ENCODE measurements at places on chromosomes 1 and 21. TPM values are rescaled to one million over a fixed set of nuclear protein-coding genes. Genes with fewer than 3 reads are reported as not detected.
A peak's percentile ranks its signal among the peaks of the same experiment; 100 is the strongest.

Gene PTGER3
- 0.52 TPM for total RNA-seq

DNA sequence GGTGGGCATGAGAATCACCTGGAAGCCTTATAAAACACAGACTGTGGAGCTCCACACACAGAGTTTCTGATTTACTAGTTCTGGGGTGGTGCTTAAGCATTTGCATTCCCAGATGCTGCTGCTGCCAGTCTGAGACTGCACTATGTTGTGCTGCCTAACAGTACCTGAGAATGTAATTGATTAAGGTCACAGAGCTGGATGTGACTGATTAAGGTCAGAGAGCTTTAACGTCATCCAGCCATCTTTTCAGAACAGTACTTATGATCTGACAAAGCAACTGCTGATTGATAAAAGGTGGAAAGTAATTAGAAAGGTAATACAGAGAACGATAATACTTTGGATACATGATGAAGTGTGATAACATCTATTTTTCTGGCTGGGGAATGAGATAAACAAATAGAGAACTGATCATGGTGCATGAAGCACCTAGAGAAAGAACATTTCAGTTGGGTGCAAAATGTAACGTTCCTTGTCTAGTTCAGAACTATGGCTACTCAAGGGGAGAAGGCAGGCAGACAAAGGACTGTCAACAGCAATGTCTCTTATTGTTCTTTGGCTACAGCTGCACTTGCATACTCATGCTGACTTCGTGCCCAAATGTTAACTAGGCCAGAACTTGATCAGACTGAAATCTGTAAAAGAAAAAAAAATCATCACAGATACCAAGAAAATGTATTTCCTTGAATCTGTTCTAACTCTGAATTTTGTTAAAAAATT lies 3.7 kb upstream of the UCK2 start:
- H3K27me3 ChIP-seq, result no peaks in the 10 kb centered on the region
- DNase-seq, result no peak
- no peak overlapping the region for H3K27ac ChIP-seq
- H3K4me1 ChIP-seq, result no peaks in the 10 kb centered on the region
- H3K4me3 ChIP-seq, result no peak overlapping the region
- H3K36me3 ChIP-seq, result no peaks in the 10 kb centered on the region

Gene CD1E
- 0.39 TPM for total RNA-seq

DNA sequence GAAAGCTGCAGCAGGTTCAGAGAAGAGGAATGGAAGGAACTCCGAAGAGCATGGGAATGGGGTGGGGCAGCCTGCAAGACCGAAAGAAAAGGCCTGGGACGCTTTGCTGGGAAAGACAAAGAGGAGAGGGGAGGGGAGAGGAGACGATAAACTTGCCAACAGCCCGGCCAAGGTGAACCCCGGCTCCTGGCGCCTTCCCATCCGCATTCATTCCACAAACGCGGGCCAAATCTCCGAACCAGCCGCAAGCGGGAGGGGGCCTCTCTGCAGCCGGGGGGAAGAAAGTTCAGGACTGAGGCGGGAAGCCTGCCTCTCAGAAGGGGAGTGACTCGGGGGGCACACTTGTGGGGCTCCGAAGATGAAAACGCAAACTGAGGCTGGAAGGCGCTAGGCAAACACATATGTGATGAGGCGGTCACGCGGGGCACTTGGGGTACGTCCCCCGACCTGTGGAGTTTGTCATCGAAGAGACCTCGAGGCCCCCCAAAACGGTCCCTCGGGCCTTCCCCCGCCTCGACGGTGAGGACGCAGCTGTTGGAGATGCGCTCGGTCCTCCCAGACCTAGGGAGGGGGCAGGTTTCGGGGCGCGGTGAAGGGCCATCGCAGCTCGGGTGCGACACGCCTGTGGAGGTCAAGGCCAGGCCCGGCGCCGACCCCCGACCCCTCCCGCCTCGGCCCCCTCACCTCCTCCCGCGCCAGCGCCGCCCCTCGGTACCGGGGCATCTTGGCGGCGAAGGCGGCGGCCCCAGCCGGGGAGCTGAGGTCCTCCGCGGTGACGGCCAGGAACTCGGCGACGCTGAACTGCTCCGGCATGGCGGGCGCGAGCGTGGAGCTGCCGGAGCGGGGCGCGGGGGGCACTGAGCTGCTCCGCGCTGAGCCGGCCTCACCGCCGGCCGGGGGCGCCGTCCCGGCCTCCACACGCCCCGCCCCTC lies at the start of gene ASAP3:
Gene ASAP3, minus strand, starts transcription at position 859 of the 932 bp plus-strand sequence. Its CDS starts 46 bp downstream, at position 813.
- H3K4me1 ChIP-seq, result peaks cover 50% of the 10 kb centered on the region
- peak within 1 kb of the TSS; percentile 98 for H3K4me3 ChIP-seq
- no peaks in the 10 kb centered on the region for H3K27me3 ChIP-seq
- peak within 1 kb of the TSS; percentile 97 for H3K27ac ChIP-seq
- DNase-seq, result no peak

DNA sequence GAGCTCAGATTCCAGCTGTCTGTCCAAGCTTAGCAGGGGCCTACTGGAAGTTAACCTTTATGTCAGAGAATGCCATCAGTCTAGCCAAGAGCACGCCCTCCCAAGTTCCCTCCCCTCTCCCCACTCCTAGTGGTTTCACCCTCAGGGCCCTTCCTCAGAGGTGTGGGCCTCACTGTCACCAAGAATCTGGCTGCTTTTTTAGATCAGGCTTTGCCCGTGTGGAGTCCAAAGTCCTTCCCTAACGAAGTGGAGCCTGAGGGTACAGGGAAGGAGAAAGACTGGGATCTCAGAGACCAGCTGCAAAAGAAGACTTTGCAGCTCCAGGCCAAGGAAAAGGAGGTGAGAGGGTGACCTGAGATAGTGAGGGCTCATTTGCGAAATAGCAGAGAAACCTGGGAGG lies 4.1 kb downstream of the C1orf74 start:
- DNase-seq, result no peak
- no peaks in the 10 kb centered on the region for H3K27me3 ChIP-seq
- peaks cover 17% of the 10 kb centered on the region for H3K4me1 ChIP-seq
- H3K4me3 ChIP-seq, result no peak overlapping the region

Gene ZNF683
- not detected for total RNA-seq

- H3K36me3 ChIP-seq, result no peaks in the 10 kb centered on the region
- H3K27me3 ChIP-seq, result no peaks in the 10 kb centered on the region
- no peak overlapping the region for H3K27ac ChIP-seq
- DNase-seq, result no peak
- H3K4me3 ChIP-seq, result no peak overlapping the region
Measured at GRCh38 chr1:100584761-100585745, 47.1 kb downstream of the GPR88 start.

Gene EDN2
- total RNA-seq, result 0.78 TPM

Gene LMX1A
- not detected for total RNA-seq

DNA sequence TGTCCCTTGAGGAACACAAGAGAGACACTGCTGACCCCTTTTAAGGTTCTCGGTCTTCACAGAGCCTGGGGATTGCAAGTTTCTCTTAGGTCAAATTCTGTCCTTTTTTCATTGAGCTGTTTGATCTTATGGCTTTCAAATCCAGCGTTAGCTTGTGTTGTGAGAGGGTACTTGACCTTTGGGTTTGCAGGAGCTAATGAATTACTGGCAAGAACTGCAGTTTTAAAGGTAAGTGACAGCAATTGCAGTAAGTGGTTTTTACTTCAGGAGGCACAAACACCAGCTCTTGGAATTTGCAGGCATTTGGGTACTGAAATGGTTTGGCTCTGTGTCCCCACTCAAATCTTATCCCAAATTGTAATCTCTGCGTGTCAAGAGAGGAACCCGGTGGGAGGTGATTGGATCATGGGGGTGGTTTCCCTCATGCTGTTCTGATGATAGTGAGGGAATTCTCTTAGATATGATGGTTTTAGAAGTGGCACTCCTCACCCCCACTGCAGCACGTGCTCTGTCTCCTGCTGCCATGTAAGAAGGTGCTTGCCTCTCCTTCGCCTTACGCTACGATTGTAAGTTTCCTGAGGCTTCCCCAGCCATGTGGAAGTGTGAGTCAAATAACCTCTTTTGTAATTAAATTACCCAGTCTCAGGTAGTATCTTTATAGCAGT lies 134.5 kb upstream of the LYPLAL1 start:
- DNase-seq, result no peak
- H3K27me3 ChIP-seq, result no peaks in the 10 kb centered on the region
- H3K4me3 ChIP-seq, result no peak overlapping the region
- no peak overlapping the region for H3K27ac ChIP-seq
- H3K36me3 ChIP-seq, result no peaks in the 10 kb centered on the region

DNA sequence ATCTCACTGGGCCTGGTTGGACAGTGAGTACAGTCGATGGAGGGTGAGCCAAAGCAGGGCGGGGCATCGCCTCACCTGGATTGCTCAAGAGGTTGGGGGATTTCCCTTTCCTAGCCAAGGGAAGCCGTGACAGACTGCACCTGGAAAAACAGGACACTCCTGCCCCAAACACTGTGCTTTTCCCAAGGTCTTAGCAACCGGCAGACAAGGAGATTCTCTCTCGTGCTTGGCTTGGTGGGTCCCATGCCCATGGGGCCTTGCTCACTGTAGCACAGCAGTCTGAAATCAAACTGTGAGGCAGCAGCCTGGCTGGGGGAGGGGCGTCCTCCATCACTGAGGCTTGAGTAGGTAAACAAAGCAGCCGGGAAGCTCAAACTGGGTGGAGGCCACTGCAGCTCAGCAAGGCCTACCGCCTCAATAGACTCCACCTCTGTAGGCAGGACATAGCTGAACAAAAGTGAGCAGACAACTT lies 11.3 kb downstream of the C1orf105 start:
- no peak for DNase-seq
- no peak overlapping the region for H3K4me3 ChIP-seq
- no peaks in the 10 kb centered on the region for H3K4me1 ChIP-seq
- no peaks in the 10 kb centered on the region for H3K27me3 ChIP-seq
- no peak overlapping the region for H3K27ac ChIP-seq

Gene XCL2
- not detected for total RNA-seq

DNA sequence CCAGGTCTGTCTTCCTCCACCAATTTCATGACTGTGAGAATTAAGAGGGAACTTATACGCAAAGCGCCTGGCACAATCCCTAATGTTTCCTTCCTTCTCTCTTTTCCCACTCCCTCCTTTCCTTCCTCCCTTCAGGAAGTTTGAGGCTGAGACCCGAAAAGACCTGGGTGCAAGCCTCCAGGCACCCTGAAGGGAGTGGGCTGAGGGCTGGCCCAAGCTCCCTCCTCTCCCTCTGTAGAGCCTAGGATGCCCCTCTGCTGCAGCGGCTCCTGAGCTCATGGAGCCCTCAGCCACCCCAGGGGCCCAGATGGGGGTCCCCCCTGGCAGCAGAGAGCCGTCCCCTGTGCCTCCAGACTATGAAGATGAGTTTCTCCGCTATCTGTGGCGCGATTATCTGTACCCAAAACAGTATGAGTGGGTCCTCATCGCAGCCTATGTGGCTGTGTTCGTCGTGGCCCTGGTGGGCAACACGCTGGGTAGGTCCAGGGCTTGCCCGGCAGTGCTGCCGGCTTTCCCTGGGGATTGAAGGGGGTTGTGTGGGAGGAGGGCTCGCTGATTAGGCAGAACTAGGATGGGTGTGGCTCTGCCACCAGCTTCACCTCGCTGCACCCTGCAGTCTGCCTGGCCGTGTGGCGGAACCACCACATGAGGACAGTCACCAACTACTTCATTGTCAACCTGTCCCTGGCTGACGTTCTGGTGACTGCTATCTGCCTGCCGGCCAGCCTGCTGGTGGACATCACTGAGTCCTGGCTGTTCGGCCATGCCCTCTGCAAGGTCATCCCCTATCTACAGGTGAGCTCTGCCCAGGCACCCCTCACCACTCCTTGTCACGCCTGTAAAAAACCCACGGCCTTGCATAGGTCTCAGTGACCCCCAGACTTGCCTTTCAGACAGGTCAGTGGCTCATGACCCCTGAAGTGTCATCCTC lies 1.7 kb downstream of the HCRTR1 start:
- no peak for DNase-seq
- H3K36me3 ChIP-seq, result no peaks in the 10 kb centered on the region
- H3K27me3 ChIP-seq, result no peaks in the 10 kb centered on the region

DNA sequence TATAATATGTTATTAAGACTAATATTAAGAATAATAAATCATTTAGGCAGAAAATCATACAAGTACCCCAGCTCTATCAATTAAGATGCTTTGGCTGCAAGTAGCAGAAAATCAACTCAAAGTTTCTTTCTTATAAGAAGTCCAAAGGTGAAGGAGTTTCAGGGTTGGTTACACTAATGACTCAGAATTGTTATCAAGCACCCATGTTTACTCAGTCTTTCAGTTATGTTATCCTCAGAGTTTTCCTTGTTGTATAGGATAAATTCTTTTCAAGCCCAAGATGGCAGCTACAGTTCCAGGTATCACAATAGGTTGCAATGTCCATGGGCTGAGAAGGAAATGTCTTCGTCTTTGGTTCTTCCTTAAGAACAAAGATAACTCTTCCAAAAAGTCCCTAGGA lies 163.6 kb downstream of the TNFSF18 start:
- H3K27me3 ChIP-seq, result no peaks in the 10 kb centered on the region
- DNase-seq, result no peak
- no peak overlapping the region for H3K27ac ChIP-seq
- H3K36me3 ChIP-seq, result no peaks in the 10 kb centered on the region
- H3K4me3 ChIP-seq, result no peak overlapping the region

- peak overlapping the region; percentile 44 for H3K27ac ChIP-seq
- no peak for DNase-seq
Measured at GRCh38 chr1:56572334-56573050, 6.9 kb downstream of the PLPP3 start.

DNA sequence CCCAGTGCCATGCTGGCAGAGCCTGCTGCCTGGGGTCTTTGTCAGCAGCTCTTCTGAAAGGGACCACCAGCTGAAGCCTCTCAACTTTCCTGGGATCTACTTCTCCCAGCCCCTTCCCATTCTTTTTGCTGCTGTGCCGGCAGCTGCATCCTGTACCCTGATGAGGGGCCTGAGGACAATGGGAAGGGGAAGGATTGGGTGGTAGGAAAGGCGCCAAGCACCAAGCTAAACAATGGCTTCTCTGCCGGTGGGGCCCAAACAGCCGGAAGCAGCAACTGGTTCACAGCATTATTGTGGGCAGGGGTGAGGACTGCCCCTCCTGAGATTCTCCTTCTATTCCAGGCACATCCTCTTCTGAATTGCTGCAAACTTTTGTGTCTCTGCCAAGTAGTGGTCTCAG lies 5.0 kb upstream of the EFCAB14 start:
- DNase-seq, result no peak
- H3K4me1 ChIP-seq, result no peaks in the 10 kb centered on the region

GRCh38 chr1:156368157-156368658 lies 803 bp upstream of the RHBG start:
- H3K27me3 ChIP-seq, result no peaks in the 10 kb centered on the region
- DNase-seq, result no peak
- no peaks in the 10 kb centered on the region for H3K36me3 ChIP-seq
- no peak overlapping the region for H3K27ac ChIP-seq
- H3K4me3 ChIP-seq, result no peak overlapping the region

Gene OLFML3
- total RNA-seq, result 28.6 TPM

- no peaks in the 10 kb centered on the region for H3K36me3 ChIP-seq
- H3K27ac ChIP-seq, result no peak overlapping the region
- H3K27me3 ChIP-seq, result no peaks in the 10 kb centered on the region
- H3K4me3 ChIP-seq, result no peak overlapping the region
Measured at GRCh38 chr21:25456672-25457071, 150.6 kb downstream of the MRPL39 start.

GRCh38 chr1:201716742-201717135 lies 112.2 kb upstream of the IPO9 start:
- H3K36me3 ChIP-seq, result peaks cover 7% of the 10 kb centered on the region
- no peaks in the 10 kb centered on the region for H3K27me3 ChIP-seq
- DNase-seq, result no peak
- peaks cover 86% of the 10 kb centered on the region for H3K4me1 ChIP-seq
- H3K27ac ChIP-seq, result peak overlapping the region; percentile 94
- no peak overlapping the region for H3K4me3 ChIP-seq

Gene WNT4
- not detected for total RNA-seq

- DNase-seq, result no peak
- no peaks in the 10 kb centered on the region for H3K36me3 ChIP-seq
- no peak overlapping the region for H3K27ac ChIP-seq
- no peaks in the 10 kb centered on the region for H3K4me1 ChIP-seq
- no peaks in the 10 kb centered on the region for H3K27me3 ChIP-seq
Measured at GRCh38 chr1:210787800-210788199, 346.1 kb downstream of the KCNH1 start.

Measured in right atrium auricular region (tissue), 2 donors.